ENCODE measurements at places on chromosomes 5 and 9.

DNA sequence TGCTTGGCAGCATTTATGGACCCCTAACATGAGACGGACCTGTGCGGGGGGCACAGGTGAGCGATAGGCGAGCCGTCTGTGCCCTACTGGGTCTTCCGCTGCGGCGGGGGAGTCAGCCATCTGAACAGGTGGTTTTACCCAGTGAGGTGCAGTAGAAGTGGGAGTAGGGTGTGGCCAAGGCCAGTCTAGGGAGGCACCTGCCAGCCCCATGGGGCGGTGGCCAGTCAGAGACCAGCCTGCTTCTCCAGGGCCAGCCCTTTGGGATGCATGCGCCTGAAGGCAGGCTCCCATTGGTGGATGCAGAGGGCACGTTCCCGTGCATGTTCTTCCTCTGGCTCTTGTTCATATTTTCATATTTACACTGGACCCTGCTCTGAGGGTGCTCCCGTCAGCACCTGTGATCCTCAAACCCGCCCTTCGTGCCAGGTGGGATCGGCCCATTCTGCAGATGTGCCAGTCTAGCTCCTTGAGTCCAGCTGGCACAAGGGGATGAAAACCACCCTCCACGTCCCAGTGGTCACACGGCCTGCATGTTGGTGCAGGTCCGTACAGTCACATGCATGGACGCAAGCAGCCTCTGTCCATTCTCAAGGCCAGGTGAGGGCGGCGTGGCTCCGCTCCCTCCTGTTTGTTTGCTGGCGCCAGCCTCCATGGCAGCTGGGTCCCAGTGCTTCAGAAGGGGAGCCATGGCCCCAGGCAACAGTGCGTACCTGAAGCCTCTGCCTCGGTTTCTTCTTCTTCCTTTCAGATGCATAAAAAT is 9.0 kb downstream of the COL5A1 start:
- H3K27me3 ChIP-seq: no peaks in the 10 kb centered on the region
- H3K4me1 ChIP-seq: peaks cover 35% of the 10 kb centered on the region
- H3K27ac ChIP-seq: no peak overlapping the region
- H3K4me3 ChIP-seq: no peak overlapping the region
- H3K36me3 ChIP-seq: peaks cover 5% of the 10 kb centered on the region
- DNase-seq: no peak

GRCh38 chr5:138705567-138705966 is 47.7 kb upstream of the CTNNA1 start:
- H3K27me3 ChIP-seq: peaks cover under 1% of the 10 kb centered on the region
- DNase-seq: no peak
- H3K27ac ChIP-seq: no peak overlapping the region

GRCh38 chr5:61330341-61330844 is 1.7 kb upstream of the ZSWIM6 start:
- H3K4me3 ChIP-seq: peak overlapping the region; percentile 95
- peaks cover 7% of the 10 kb centered on the region for H3K27me3 ChIP-seq
- H3K27ac ChIP-seq: peak overlapping the region; percentile 93
- DNase-seq: no peak
- peaks cover 48% of the 10 kb centered on the region for H3K4me1 ChIP-seq
- H3K36me3 ChIP-seq: peaks cover 8% of the 10 kb centered on the region

- H3K36me3 ChIP-seq: peaks cover 17% of the 10 kb centered on the region
- H3K4me1 ChIP-seq: peaks cover 29% of the 10 kb centered on the region
- DNase-seq: no peak
- peaks cover 3% of the 10 kb centered on the region for H3K27me3 ChIP-seq
These were observed 10.4 kb downstream of the ANGPTL2 start for GRCh38 chr9:127112056-127112455.

- DNase-seq: no peak
- no peaks in the 10 kb centered on the region for H3K36me3 ChIP-seq
- peaks cover 11% of the 10 kb centered on the region for H3K4me1 ChIP-seq
- H3K27ac ChIP-seq: no peak overlapping the region
- H3K4me3 ChIP-seq: no peak overlapping the region
- peaks cover 4% of the 10 kb centered on the region for H3K27me3 ChIP-seq
These were observed 307.9 kb upstream of the SMARCA2 start for GRCh38 chr9:1707291-1707690.
